Bladder microvascular endothelial cell (primary cell): ENCODE measurements at places on chromosomes 12 and 14. TPM values are rescaled to one million over a fixed set of nuclear protein-coding genes. Genes with fewer than 3 reads are reported as not detected.

Gene TUBA1C
- 160 and 163 TPM in 2 replicates for total RNA-seq

Gene OVCH1
- not detected in 2 replicates for total RNA-seq

Gene BDKRB1
- total RNA-seq = not detected in 2 replicates

Gene HELB
- 1.1 and 2.8 TPM in 2 replicates for total RNA-seq

Gene NCAPD2
- total RNA-seq = 36.8 and 54.2 TPM in 2 replicates

Gene MYRFL
- total RNA-seq = not detected in 2 replicates

Gene TAS2R42
- not detected in 2 replicates for total RNA-seq

Gene TAS2R8
- total RNA-seq = not detected in 2 replicates

Gene KRT72
- not detected in 2 replicates for total RNA-seq

Gene NRIP2
- total RNA-seq = not detected in 2 replicates

Gene SLC7A8
- total RNA-seq = not detected in 2 replicates

Gene PLEK2
- total RNA-seq = 1.1 and 4.7 TPM in 2 replicates

Gene DAO
- not detected in 2 replicates for total RNA-seq

Gene CCDC177
- total RNA-seq = not detected in 2 replicates

Gene NRXN3
- 0.16 and 0.19 TPM in 2 replicates for total RNA-seq

Gene OTOGL
- total RNA-seq = 0.16 and 0.38 TPM in 2 replicates

Gene TEX22
- total RNA-seq = under 0.01 and 0.06 TPM in 2 replicates

Gene OR4E2
- total RNA-seq = not detected in 2 replicates

Gene AICDA
- not detected in 2 replicates for total RNA-seq

Gene ALX1
- total RNA-seq = 0.16 and 0.76 TPM in 2 replicates

Gene NYNRIN
- total RNA-seq = 7.3 and 13.8 TPM in 2 replicates

Gene TSHR
- not detected in 2 replicates for total RNA-seq
